Left renal cortex interstitium (tissue), 4 donors: ENCODE measurements at places on chromosomes 4 and X. TPM values are rescaled to one million over a fixed set of nuclear protein-coding genes. Genes with fewer than 3 reads are reported as not detected.
A peak's percentile ranks its signal among the peaks of the same experiment; 100 is the strongest.

Gene FAT4
- 26.5 TPM for polyA plus RNA-seq

- DNase-seq, result no peak
Observed at GRCh38 chrX:106955004-106955772, 35.0 kb downstream of the CLDN2 start.

Gene SSX4B
- polyA plus RNA-seq, result not detected

DNA sequence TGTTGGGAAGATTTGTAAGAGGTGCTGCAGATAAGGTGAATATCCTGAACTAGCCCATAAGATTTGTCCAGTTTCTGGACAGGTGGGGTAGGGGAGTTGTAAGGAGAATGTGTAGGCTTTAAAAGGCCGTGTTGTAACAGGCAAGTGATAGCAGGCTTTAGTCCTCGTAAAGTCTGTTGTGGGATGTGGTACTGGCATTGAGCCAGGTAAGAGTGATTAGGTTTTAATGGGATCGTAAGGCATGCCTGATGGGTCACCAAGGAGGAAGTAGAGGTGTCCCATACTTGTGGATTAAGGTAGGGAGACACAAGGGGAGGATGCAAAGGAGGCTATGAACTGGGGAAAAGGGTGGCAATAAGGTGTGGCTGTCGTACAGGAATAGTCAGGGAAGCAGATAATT is 256.9 kb upstream of the DKK2 start:
- no peak for DNase-seq

DNA sequence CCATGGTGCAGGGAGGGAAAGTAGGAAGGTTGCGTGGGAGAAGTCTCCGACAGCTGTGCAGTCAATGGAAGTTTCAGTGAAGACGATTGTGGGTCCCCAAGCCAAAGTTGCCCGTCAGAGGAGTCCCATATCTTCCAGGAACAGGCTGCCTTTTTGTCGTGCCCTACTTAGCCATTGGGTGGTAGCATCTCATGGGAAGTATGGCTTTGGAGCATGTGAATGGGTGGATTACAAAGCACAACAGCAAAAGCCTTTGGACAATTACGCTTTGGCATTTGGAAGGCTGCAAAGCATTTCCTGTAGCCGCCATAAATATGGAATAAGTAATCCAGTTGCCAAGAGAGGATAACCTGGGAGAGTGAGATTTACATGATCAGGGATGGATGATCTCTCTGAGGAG is 300.7 kb upstream of the BOD1L1 start:
- DNase-seq, result no peak

GRCh38 chrX:142076633-142077032 is 128.5 kb downstream of the MAGEC2 start:
- DNase-seq, result no peak

GRCh38 chr4:48375651-48376304 is 34.4 kb downstream of the SLAIN2 start:
- no peak for DNase-seq

- DNase-seq, result peak; percentile 36
Observed at GRCh38 chr4:47577779-47578553, 92.9 kb downstream of the ATP10D start.

DNA sequence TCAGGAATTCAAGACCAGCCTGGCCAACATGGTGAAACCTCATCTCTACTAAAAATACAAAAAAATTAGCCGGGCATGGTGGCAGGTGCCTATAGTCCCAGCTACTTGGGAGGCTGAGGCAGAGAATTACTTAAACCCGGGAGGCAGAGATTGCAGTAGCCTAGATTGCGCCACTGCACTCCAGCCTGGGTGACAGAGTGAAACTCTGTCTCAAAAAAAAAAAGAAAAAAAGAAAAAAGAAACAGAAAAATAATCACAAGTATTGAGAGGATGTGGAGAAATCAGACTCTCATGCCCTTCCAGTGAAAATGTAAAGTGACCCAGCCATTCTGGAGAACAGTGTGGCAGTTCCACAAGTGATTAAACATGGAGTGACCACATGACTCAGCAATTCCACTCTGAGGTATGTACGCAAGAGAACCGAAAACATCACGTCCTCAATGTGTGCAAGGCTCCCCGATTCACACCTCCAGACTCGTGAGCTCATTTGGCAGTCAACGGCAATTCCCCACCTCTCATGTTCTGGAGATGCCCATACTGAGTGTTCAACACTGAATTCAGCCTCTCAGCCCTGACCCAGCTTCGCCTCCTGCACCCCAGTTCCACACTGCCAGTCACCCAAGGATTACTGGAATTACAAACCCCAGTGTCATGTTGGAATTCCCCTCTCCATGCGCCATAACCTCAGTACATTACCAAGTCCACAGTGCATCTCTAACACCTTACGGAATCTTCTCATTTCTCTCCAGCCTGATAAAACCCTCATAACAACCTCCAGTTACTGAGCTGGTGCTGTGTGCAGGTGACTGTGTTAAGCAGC is 21.1 kb downstream of the ACOX3 start:
- no peak for DNase-seq

DNA sequence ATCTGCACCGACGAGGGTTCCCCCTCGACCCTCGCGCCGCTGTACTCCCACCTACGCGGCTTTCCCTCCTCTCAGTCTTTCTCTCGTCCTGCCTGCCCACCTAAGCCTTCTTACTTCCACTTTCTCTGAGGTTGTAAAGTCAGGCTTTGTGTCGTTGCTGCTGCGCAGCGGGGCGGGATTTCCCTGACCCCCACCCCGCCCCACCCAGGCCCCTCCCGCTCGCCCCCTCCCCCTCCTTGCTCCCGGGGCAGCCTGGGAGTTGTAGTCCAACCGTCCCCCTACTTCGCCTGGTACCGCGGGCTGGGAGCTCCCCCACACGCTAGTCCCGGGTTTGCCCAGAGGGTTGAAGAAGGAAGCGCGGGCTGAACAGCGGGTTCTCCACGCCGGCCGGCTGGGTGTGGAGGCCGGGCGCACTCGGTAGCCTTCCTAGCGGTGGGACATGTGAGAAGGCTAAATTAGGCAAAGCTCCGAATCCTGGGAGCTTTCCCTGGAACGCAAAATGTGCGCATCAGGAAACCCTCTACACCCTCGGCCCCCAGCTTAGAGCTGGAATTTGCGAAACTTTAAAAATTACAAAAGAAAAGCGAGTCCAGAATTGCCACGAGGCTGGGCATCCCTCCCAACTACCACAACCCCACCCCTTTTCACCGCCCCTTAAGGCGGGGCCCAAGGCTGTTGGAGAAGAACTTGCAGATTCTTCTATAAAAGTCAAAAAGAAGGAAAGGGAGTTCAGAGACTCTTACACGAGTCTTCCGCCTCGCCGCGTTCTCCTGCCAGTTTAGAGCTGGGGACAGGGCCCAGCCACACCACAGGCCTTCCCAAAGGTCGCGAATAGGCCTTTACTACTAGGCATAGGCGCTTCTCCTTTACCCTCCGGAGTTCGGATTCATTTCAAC is at the start of gene ATP11C:
Gene ATP11C, minus strand, starts transcription at position 153 of the 896 bp plus-strand sequence. CDS start 1,011 bp downstream, outside the sequence.
- peak; percentile 61 for DNase-seq

- DNase-seq, result no peak
Observed at GRCh38 chr4:68724922-68725321, 54.5 kb upstream of the UGT2B15 start.

DNA sequence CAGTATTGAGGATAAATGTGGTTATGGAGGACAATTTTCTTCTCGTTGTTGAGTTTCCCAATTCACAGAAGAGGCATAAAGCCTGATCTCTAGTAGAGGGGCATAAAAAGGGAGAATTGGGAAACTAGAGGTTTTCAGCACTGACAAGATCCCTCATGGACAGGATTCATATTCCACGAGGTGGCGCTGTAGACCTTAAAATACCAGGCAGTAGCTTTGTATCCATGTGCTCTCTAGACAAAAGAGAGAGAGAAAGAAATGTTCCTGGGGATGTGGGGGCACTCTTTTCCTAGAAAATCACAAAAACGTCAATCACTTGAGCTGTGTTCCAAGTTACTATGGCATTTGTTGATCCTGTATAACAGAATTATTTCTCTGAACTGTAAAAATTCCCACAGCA is 128.3 kb downstream of the MAGEE1 start:
- no peak for DNase-seq

- DNase-seq, result no peak
Observed at GRCh38 chr4:120062663-120063195, 3.9 kb downstream of the MAD2L1 start.

Gene SPARCL1
- 8.5 TPM for polyA plus RNA-seq

Gene TLR2
- 6.8 TPM for polyA plus RNA-seq

Gene UGT2B10
- polyA plus RNA-seq, result not detected

GRCh38 chrX:48802089-48802904 is 430 bp downstream of the HDAC6 start:
- DNase-seq, result peak; percentile 69

Gene EDNRA
- 98.4 TPM for polyA plus RNA-seq

Gene KCND1
- 3.0 TPM for polyA plus RNA-seq

DNA sequence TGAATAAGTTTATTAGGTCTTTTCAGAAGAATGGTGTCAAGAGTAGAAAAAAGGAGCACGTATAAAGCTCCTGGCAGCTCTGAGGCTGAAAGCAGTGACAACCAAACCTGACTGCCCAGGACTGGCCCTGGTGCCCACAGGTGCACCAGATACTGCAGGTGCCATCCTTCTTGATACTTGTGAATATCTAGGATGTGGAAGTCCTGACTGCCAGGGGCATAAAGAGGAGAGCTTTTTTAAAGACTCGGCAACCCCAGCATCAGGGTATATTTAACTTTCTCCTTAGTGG is 60.7 kb downstream of the TMEM150C start:
- no peak for DNase-seq

GRCh38 chrX:104195489-104196084 is 29.3 kb downstream of the FAM199X start:
- DNase-seq, result no peak

Gene ARHGAP36
- 0.14 TPM for polyA plus RNA-seq

- no peak for DNase-seq
Observed at GRCh38 chr4:129369361-129370010, 273.5 kb downstream of the C4orf33 start.

DNA sequence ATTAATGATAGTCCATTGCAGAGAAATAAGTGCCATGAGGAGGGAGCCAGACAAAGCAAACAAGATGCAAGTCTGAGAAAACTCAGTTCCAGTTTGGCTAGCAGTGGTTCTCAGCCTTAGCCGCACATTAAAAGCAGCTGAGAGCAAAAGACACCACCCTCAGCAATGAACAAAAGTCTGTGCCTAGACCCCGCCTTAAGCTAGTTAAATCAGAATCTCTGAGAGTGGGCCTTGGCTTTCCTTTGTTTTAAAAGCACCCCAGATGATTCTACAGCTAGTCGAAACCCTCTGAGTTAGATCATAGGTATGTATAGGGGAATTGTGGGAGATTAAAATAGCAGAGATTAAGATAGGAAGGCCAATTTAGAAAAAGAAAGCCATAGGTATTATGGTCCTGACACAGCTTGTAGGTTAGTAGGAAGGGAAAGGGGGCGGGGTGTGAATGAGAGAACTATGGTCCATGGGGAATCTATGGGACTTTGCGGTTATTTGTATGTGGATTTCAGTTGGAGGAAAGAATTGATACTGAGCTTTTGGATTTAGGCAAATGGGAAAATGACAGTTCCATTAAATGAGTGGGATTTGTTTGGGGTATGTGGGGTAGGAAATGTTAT is 12.0 kb downstream of the SPRY1 start:
- no peak for DNase-seq

Gene UCHL1
- 96.3 TPM for polyA plus RNA-seq

Gene EGF
- 2.4 TPM for polyA plus RNA-seq

DNA sequence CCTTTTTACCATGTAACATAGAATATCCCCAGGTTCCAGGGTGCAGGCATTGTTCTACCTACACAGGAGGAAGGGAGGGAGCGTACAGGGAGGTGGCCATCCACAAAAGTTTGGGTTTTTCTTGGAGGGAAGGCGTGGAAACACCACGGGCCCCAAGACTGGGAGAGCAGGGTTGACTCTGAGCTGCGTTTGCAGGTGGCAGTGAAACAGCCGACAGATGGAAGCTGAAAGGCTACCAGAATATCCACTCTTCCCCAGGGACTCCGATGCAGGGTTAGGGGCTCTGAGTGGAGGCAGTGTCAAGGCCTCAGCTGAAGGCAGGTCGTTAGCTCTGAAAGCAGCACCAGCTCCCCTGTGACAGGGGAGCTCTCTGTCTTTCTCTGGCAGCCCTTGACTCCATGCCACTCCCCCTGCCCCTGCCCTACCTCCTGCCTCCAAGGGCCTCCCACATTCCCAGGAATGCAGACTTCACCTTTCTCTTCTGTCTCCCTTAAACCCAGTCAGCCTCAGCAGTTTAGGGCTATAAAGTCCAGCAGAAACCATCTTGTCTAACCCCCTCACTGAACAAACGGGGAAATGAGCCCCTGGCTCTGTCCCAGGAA is 14.0 kb upstream of the GLOD5 start:
- DNase-seq, result no peak

- no peak for DNase-seq
Observed at GRCh38 chrX:475926-476723, 89.4 kb upstream of the PPP2R3B start.

Gene KIT
- 19.3 TPM for polyA plus RNA-seq

DNA sequence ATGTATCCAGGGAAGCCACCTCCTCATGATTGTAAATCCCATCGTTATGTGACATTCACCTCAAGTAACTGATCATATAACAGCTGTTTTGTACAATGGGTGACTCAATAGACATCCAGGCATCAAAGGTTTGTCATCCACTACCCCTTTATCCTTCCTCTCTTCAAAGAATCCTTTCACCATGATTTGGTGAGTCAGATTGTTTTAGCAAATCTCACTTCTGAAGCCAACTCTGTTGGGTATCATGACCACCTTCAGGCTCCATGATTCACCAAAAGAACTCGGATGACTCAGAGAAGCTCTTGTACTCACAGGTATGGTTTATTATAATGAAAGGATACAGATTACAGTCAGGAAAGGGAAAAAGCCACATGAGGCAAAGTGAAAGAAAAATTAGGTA is 132.1 kb downstream of the PWWP3B start:
- no peak for DNase-seq

GRCh38 chr4:177975315-177975987 is 533.2 kb upstream of the AGA start:
- no peak for DNase-seq

DNA sequence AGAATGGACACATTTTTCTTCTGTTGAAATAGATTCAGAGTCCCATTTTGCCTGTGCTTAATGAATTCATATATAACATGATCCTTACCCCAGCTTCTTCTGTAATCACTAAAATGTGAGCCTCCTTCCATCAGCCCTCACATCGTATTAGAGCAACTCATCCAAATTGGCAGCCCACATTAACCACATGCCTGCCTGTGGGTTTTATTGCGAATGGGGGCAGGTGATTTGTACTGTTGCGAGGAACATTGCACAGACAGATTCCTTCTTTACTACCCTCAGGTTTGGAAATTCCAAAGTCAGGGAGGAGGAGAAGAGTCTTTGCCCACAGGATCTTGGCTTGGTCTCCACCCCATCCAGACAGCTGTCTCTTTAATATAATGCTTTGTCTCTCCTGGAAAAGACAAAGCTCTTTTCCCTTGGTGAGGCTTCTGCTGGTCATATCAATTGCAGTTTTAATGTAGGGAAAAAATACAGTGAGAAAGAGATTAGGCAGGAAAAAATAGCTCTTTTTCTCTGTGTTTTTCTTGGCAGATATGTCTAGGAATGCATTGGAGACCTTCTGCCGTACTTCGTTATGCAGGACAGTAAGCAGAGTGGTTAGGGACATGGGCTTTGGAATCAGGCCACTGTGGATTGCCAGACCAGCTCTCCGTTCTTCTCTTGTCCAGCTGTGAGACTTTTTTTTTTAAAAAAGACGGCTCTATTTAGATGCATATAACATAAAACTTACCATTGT is 371.2 kb downstream of the AFF2 start:
- DNase-seq, result no peak

GRCh38 chrX:24231131-24231540 is 81.6 kb downstream of the ZFX start:
- DNase-seq, result no peak

- no peak for DNase-seq
Observed at GRCh38 chrX:134631426-134632346, 26.6 kb downstream of the PLAC1 start.

- no peak for DNase-seq
Observed at GRCh38 chr4:138329506-138330070, 87.4 kb upstream of the SLC7A11 start.
